Head of caudate nucleus (tissue), 42 donors: ENCODE measurements at places on chromosomes 7 and 10.
A peak's percentile ranks its signal among the peaks of the same experiment; 100 is the strongest.

- no peak for DNase-seq
These were observed 128.6 kb downstream of the CCNY start for GRCh38 chr10:35464825-35465456.

DNA sequence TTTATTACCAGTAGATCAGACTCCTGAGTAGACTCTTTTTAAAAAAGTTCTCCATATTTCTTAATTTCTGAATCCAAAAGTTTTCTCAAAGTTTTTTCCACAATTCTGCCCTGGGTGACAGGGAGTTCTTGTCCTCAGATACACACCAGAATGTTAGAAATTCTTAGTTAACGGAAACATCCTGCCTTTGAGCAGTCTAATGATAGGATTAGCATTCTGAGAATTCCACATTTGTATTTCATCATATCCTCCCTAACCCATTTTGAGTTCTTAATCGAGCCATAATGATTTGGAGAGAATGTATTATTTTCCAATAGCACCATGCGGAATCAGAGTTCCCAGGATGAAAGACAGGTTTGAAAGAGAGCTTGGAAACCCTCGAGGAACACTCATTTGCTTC is 28.9 kb upstream of the MRPS33 start:
- DNase-seq: no peak

- no peak for DNase-seq
These were observed 18.7 kb downstream of the NEURL1 start for GRCh38 chr10:103512166-103512565.

DNA sequence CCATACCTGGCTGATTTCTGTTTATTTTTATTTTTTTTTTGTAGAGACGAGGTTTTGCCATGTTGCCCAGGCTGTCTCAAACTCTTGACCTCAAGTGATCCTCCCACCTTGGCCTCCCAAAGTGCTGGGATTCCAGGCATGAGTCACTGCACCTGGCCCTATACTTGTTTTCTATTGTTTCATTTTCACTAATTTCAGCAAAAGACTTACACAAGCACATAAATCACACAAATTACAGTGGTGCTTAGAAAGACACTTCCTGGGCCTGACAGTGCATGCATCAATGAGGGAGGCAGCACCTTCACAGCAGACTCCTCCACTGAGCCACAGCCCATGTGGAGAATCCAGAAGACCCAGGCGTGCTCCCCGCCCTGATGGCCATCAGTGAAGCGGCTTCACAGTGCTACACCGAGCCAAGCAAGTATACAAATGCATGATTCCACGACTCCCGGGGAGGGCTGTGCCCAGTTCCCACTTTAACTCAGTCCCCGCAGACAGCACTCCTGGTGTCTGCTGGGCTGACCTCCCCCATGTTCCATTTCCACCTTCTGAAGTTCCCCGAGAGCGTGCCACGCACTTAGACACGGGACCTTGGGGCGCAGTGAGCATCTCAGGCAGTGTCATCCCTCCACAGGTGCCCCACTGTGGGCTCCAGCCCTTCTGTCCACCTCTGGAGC is 20.6 kb downstream of the PITRM1 start:
- DNase-seq: no peak

- no peak for DNase-seq
These were observed 3.9 kb downstream of the RGR start for GRCh38 chr10:84248794-84249193.

GRCh38 chr7:138545123-138545522 is 85.1 kb downstream of the TRIM24 start:
- DNase-seq: no peak

GRCh38 chr7:102282465-102283362 is 4.0 kb upstream of the SH2B2 start:
- DNase-seq: no peak

DNA sequence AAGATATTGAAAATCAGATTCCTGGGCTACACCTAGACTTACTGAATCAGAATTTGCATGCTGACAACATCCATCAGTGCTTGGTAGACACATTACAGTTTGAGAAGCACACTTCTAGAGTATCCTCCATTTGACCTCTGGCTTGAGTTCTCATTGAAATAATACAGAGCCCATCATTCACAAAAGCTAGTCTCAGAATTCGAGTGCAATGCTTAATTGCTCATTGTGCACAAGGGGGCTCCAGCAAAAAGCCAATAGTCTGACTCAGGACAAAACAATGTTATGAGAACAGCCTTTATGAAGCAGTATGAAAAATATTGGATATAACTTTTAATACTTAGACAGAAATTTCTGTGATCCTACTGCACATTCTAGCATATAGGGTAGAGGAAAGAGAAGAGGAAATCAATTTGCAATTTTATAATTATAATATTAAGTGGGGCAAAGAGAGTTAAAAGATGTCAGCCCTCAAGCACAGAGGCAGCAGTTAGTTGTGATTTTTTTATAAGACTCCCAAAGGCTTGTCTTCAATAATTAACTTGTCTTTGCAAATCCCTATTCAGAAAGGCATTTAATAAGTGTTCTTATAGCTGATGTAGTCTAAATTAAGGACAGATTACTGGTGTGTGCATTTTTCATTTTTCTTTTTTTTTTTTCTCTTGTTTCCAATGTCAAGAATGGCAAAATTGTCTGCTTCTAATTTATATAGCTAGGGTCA is 105.8 kb upstream of the ANK3 start:
- DNase-seq: no peak

- no peak for DNase-seq
These were observed 93.5 kb upstream of the ZNF804B start for GRCh38 chr7:88665892-88666514.

DNA sequence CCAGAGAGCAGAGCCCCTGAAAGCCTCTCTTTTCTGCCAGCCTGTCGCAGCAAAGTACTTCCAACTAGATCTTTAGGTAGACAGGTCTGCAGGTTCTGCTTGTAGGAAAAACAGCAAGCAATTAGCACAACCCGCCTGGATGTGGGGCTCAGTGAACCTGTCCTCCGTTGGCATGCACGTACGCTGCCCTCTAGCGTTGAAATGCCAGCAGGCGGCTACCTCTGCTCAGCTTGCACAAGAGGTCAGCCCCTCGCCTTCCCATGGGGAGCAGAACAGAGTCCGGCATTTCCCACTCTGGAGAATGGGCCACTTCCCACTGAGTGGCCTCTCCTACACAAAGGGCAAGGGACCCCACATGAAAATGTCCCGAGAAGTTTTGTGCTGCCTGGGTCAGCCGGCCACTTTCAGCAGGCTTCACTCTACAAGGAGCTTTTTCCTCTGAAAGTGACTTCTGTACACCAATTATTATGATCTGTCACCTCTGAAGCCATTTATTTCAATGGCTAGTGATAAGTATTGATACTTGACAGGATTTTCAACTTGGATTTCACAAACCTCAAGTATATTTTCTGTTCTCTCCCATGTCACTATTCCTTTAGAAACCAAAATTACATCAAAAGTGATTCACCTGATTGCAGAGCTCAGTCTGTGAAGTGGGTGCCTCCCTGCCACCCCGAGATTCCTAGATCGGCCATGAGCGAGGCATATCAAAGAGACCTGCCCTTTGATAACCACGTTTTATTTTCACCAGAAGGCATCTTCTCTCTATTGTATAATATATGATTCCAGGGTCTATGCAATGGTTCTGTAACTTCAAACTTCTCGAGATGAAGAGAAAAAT is 56.7 kb downstream of the JCAD start:
- DNase-seq: peak; percentile 58

GRCh38 chr10:69421611-69422308 is 5.0 kb upstream of the TACR2 start:
- no peak for DNase-seq

DNA sequence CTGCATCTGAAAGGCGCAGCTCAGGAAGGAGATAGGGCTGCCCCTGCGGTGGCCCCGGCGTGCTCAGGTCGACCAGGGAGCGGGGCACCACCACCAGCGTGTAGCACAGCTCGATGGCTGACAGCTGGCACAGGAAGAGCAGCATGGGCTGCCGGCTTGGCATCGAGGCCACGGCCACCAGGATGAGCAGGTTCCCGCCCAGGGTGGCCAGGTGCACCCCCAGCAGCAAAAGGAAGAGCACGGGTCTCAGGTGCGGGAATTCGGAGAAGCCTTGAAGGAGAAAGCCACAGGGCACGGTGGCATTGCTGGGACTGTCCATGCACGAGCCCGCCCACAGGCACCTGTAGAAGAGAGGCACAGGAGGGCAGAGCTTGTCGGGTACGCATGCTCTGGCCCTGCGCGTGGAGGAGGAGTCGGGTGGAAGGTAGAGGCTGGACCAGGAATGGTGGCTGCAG is 33.9 kb downstream of the TAS2R41 start:
- no peak for DNase-seq

GRCh38 chr7:29281782-29282541 is 87.4 kb downstream of the CHN2 start:
- DNase-seq: peak; percentile 69

- peak; percentile 65 for DNase-seq
These were observed 59.2 kb upstream of the OIT3 start for GRCh38 chr10:72834183-72834825.

- no peak for DNase-seq
These were observed 1085.4 kb upstream of the SORCS1 start for GRCh38 chr10:108249940-108250339.

DNA sequence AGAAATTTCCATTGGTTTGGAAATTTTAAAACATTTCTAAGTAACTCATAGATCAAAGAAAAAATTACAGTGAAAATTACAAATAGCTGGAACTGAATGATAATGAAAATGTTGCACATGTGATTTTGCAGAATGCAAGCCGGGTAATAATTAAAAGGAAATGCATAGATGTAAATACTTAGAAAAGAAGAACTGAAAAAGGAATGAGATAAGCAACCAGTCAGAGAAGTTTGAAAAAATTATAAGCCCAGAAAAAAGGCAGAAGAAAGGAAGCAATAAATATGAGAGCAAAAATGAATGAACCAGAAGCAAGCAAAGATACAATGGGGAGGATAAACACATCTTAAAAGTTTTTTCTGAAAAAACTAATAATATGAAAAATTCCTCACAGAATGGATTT is 3.2 kb upstream of the TMEM273 start:
- no peak for DNase-seq

GRCh38 chr7:41252551-41252950 is 450.3 kb downstream of the INHBA start:
- DNase-seq: no peak

DNA sequence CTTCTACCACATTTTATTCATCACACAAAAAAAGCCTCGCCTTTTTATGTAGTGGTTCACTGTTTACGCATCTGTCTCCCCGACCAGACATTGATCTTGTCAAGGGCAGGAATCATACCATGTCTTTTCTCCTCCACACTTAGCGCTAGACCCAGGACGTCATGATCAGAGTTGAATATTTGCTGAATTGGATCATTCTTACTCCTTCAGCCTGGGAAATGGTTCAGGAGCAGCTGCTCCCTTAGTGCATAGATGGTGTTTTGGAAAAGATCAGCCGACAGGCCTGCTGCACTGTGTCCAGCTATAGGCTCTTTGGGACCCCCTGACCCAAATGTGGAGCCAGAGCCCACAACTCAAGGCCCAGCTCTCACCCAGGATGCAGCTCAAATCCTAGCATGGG is 249.1 kb upstream of the TMEM72 start:
- DNase-seq: no peak

DNA sequence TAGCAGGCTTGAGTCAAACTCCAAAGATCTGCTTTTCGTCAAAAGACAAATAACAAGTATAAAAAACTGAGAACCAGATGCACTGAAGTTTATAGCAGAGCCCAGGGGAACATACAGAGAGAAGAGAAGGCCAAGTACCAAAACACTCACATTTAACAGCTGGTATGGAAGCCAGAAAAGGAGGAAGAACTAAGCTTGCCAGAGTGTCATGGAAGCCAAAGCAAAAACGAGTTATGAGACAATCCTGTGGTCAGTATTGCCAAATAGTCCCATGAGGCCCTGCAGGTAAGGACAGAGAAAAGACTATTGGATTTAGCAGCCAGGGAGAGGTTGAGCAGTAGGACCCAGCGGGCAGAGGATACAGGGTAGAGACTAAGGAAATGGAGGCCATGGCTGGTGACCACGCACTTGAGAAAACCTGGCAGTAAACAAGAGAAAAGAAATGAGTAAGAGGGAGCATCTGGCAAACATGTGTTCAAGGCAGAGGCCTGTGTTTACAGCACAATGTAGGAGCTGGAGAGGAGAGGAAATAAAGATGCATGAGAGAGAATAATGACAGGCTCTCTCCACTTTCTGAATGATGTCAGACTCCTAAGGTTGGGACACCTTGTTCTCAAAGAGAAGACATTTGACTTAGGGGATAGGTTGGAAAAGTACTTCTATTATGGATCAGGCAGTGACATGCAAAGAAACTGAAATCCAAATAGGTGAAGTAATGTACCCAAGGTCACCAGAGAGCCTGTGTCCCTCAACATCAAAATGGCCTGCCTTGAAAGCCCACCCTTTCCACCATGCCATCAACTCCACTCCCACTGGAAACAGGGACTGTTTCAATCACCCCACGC is 9.1 kb downstream of the CREB3L2 start:
- no peak for DNase-seq

GRCh38 chr7:121180436-121181063 is 148.2 kb upstream of the WNT16 start:
- DNase-seq: no peak

DNA sequence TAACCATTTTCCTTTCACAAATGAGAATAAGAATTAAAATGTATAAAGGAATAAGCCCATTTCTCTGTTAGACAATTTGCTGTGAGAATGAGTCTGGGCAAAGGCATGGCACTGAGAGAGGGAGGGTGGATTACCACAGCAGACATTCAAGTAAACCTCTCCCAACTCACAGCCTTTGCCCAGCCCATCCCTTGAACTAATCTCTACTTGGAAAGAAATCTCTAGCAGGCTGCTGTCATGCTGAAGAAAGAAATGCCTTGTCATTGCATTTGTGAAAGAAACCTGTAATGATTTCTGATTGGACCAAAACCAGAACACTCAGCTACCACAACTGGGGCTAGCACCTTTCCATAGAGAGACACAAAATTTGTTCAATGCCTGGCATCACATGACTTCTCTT is 39.2 kb downstream of the CH25H start:
- no peak for DNase-seq

GRCh38 chr10:80078448-80079311 is at the start of gene TMEM254:
TMEM254 (plus strand) TSS chr10:80078665; CDS start chr10:80078700, 35 bp downstream.
- peak; percentile 85 for DNase-seq

DNA sequence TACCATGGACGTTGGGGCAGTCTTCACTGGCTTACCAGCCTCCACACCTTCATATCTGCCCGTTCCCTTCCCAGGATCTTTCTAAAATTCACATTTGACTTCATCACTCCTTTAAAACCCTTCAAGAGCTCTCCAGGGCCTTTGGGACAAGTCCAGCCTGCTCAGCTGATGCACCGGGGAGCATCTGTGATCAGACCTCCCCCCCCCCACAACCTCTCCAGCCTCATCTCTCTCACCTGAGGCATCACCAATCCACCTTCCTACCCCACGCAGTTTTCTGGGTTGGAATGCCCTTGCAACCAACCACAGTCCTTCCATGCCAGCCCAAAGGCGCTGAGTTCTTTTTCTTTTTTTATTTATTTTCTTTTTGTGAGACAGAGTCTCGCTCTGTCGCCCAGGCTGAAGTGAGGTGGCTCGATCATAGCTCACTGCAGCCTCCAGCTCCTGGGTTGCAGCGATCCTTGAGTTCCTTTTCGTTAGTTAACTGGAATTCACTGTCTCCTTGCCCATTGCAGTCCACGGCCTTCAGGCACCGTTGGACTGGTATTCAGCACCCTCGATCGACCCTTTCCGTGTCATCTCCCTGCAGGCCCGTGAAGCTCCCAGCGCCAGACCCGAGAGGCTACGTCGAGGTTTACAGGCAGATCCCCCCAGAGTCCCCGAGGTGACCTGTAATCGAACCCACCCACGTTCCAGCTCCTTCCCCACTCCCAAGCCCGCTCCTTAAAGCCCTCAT is 654 bp downstream of the ALKBH4 start:
- DNase-seq: no peak
